ENCODE measurements at places on chromosomes 5 and 9.

GRCh38 chr5:150404121-150404520, 8.6 kb downstream of the CD74 start:
- no peak for DNase-seq

GRCh38 chr5:140565024-140565779, 574 bp downstream of the SLC35A4 start:
- DNase-seq, result no peak

GRCh38 chr9:83544002-83544698, 5.9 kb upstream of the FRMD3 start:
- no peak for DNase-seq

DNA sequence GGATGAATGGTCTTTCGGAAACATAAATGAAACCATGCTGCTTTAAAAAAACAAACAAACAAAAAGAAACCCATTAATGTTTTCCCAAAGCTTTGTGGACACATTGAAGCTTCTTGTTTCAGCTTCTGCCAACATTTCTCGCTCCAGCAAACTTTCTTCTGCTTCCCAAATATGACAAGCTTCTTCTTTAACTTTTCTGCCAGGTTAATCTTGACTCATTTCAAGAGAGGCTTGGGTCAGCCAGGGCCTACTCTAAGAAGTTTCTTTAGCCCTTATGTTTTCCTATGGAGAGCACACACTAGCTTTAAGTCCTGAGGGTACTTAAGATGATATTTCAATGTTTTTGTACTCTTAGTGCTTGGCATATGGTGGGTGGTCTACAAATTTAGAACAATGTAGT, 6.1 kb downstream of the ANXA1 start:
- DNase-seq, result no peak

DNA sequence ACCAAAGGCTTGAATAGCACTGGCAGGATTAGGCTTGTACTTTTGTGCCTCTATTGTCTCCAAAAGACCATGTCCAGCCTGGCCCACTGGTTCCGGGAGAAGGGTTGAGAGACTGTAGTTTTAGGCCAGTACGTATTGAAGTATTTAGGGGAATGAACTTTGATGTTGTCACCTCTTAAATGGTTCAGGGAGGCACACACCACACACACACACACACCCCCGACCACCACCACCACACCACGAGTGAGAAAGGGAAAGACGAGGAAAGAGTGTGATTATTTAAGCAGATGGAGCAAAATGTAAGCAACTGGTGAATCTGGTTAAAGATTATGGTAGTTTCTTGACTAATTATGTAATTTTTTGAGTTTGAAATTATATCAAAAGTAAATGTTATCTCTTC, 61.6 kb downstream of the NIPBL start:
- no peak for DNase-seq

- DNase-seq, result no peak
Observed at GRCh38 chr9:136858452-136858843, 6.3 kb downstream of the MAMDC4 start.

DNA sequence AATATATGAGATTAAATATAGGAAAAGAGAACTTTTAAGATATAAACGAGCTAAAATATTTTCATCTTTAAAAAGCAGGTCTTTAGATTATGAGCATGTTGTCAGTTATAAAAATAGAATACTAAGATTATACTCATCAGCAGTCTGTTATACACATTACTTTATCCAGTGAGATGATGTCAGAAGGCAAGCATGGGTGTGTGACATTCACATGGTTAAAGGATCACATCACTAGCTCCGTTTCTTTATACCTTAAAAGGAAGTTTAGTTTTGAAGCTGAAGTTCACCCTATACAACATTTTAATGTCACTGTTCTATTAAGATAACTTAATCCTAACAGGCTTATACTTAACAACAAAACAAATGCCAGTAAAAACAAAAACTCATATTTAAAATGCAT, 59.6 kb downstream of the RICTOR start:
- DNase-seq, result no peak

DNA sequence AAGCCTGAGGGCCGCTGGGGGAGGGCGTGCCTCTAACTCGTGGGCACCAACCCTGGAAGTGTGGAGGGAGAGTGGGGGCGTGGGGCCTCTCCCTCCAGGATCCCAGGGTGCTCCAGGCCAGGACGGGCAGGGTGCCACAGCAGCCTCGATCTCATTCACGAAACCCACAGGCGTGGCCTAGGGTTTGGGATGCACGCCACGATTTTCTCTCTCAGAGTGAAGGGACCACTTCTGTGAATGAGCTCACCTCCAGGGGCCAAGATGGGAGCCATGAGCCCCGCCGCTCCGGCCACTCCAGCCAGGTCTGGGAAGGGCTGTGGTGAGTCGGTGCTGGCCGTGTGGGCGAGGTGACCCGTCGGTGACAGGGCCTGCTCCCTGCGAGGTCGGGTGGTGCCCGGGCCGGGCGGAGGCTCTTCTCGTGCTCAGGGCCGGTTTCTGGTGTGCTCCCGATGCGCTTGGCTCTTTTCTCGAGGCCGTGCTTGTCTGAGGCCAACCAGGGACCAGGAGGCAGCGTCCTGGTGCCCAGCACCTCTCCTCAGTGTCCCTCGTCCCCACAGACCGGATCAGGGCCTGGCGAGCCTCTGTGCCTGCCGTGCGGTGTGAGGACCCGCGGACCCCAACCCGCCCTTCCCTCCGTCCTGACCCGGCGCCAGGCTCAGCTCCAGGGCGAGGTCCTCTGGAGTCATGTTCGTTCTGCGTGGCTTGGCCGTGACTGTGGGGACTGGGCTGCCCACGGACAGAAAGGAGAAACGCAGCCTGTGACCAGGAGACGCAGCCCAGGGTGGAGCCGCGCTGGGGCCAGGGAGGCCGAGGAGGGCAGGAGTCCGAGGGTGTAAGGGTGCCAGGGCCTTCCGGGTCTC, 31.0 kb downstream of the TPPP start:
- no peak for DNase-seq

GRCh38 chr9:136628268-136628667, 34.4 kb upstream of the EGFL7 start:
- peak; percentile 6 for DNase-seq
